ENCODE measurements at places on chromosomes 1 and 21.

DNA sequence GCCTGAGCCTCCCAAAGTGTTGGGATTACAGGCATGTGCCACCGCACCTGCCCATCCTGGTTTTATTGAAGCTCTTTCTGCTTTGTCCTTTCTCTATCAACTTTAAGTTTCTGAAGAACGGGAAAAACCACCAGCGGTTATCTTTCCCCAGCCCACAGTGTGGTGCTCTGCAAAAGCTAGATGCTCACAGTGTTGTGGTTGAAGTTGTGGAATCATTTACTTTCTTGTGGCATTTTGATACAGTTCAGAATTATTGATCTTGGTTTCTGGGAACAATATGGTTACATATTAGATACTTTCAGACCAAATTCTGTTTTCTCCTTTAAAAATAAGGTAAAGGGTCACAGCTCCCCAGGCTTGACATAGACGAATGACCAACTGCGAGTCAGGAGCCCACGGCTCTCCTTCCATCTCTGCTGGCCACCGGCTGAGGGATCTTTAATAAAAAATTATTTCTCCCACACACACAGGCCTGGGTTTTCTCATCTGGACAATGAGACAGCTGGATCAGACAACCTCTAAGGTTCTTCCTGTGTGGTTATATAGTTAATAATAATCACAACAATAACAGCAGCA, 385.3 kb downstream of the SETD4 start:
- DNase-seq, result no peak

- DNase-seq, result no peak
Measured at GRCh38 chr1:118826669-118827068, 161.5 kb downstream of the TBX15 start.

DNA sequence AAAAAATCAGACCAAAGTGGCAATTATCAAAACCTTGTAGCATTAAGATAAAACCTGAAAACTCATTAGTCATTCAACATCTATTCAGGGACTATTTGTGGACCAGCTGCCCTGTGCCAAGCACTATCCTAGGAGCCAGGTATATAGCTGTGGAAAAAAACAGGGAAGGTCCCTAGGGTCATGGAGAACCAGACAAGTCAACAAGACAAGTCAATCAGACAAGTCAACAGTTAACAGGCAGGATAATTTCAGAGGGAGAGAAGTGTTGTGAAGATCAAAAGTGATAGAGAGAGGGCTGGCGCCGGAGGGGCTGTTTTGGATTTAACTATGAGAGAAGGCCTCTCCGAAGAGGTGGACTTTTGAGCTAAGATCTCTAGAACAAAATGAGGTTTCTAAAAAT, 3.3 kb upstream of the ATP1A4 start:
- no peak for DNase-seq

DNA sequence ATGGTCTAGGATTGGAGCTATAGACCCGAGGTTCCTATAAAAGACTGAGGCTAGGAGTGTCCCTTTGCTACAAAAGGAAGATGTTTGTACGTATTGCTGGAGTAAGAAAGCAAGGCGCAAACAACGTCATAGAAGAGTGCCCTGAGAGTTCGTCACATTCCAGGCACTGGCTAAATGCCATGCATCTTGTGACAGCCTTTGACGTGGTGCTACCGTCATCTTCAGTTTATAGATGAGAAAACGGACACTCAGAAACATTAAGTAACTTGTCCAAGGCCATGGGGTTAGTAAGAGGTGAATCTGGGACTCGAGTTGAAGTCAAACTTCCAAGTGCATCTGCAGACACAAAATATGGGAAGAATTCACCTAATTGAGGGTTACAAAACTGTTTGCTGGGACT, 104.2 kb upstream of the SLC45A1 start:
- DNase-seq, result no peak

- no peak for DNase-seq
Measured at GRCh38 chr1:6785318-6785727, at the start of gene CAMTA1. CAMTA1 (plus strand) TSS chr1:6785454; CDS start chr1:6785531, 77 bp downstream.

GRCh38 chr1:68107771-68108170, 57.3 kb upstream of the DIRAS3 start:
- DNase-seq, result no peak

GRCh38 chr1:237507005-237507404, 383.7 kb downstream of the ZP4 start:
- no peak for DNase-seq

DNA sequence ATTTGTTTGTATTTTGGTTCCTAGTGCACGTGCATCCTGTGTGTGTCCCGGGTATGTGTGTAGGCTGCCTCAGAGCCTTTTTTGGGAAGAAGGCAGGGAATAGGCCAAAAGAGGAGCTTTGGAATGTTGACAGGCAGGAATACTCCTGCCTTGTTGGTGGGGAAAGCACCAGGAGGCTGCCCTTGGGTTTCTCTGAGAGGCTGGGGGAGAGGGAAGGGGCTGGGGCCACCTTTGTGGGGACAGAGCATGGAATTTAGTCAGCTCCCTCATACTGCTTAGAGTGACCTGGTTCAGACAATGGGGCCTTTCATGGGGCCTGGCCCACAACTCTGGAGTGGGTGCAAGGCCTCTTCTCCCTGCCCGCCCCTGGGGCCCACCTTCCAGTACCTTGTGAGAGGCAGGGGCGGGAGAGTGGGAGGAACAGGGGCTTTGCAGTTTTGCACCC, 31.3 kb downstream of the ACOT11 start:
- no peak for DNase-seq

- DNase-seq, result no peak
Measured at GRCh38 chr1:82503822-82504221, 703.1 kb downstream of the ADGRL2 start.

- no peak for DNase-seq
Measured at GRCh38 chr1:18052671-18053070, 54.9 kb upstream of the IGSF21 start.

DNA sequence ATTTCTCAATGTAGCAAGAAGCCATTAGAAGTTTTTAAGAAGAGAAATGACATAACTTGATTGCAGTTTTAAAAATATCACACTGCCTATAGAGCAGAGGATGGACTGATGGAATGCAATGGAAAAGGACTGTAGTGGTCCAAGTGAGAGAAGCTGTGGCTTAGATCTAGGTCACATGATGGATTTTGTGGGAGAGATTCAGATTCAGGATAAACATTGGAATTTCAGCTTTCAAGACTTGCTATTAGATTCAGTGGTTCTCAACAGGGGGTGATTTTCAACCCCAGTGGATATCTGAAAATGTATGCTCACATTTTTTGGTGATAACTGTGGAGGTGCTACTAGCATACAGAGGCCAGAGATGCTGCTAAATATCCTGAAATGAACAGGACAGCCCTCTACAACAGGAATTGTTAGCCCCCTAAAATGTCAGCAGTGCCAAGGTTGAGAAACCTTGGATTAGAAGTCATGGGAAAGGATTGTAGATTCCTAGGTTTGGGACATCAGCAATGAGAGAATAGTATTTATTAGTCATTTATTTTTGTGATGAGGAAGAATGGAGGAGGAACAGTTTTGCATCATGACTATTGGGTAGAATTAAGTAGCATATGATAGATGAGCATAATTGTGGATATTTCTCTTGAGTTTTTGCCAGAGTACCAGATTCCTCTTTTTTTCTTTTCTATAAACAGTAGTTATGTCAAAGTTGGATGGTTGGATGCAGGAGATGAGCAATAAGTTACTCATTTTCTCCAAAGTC, 30.1 kb upstream of the KCNK2 start:
- DNase-seq, result no peak

- no peak for DNase-seq
Measured at GRCh38 chr1:43319766-43320165, 17.9 kb upstream of the MPL start.

- no peak for DNase-seq
Measured at GRCh38 chr1:72938408-72938807, 656.1 kb upstream of the NEGR1 start.

DNA sequence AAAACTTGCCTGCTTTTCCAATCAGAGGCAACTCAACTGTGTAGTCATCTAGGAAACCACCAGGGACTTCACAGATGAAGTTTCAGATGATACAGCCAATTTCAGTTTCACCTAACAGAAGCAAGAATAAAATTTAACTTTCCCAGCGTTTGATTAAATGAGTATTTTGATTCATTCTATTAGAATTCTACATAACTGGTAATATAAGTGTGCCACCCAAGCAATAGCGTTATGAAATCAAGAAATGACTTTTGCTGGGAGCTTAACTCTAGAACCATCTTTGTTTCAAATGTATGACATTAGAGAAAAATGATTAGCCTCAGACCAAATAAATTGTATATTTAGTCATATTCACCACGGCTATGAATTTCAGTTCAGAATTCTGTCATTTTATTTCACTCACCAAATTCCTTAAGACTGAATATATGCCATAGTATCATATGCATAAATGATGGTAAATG, 239.3 kb downstream of the NRIP1 start:
- no peak for DNase-seq

DNA sequence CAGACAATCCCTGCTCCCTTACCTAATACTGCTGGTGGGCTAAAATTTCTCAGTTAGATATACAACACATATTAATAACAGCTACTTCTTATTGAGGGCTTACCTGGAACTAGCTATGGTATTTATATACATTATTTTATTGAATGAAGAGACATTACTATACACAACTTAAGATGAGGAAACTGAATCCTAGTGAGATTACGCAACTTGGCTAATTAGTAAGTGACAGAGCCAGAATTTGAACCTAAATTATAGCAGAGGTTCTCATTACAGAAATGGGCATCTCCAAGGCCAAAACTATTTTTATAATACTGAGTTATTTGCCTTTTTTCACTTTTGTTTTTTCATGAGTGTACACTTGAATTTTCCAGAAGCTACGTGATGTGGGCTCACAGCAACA, 44.5 kb upstream of the SMYD2 start:
- DNase-seq, result no peak

DNA sequence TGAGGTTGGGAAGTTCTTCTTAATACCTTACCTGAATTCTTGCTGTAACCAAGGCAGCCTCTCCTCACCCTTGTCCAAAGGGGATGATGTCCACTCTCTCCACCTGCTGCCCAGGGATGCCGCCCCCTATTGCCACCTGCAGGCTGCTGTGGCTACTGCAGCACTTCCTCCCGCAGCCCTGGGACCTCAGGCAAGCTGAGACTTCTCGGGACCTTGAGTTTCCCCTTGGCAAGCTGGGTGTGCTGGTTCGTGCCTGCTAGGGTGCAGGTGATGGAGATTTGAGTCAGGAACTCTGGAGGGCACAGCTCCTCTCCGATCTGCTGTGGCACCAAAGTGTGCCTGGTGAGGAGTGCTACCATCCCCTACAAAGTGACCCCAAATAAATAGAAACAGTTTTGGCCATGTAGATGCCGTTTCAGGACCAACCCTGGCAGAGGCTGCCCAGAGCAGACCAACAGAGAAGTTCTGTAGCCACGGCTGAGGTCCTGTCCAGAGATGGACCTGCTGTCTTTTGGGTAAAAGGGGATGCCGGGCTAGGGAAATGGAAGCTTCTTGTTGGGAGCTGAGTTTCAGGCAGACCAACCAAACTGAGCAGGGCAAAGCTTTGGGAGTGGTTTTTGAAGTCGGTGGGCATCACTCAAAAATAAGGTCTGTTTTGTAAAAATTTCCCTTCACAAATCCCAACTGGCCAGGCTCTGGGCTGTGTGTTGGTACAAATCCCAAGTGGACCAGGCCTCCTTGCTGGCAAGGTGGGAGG, 31.7 kb downstream of the RUNX3 start:
- no peak for DNase-seq
